ENCODE measurements at places on chromosomes 12 and 14.

GRCh38 chr12:44446181-44446580 is 429.9 kb downstream of the NELL2 start:
- DNase-seq = no peak

- DNase-seq = peak; percentile 41
Observed at GRCh38 chr12:1504304-1504894, 90.0 kb downstream of the FBXL14 start.

DNA sequence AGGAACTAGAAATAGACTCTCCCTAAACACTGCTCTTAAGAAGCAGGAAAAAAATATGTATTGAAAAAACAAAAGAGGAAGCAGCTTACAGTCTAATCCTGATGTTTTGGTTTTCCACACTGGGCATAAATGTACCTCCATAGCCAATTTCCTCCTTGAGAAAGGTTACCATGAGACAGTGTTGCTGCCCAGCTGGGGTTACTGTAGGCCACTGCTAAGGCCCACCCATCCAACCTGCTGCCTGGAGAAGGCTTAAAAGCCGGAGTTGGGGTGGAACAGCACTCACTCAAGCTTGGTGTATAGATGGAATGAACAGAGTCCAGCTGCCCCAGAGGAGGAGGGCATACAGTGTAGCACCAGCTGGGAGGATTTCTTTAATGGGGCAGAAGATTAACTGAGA is 41.1 kb downstream of the ERG28 start:
- DNase-seq = no peak

- DNase-seq = no peak
Observed at GRCh38 chr14:28671425-28671824, 95.2 kb upstream of the FOXG1 start.

DNA sequence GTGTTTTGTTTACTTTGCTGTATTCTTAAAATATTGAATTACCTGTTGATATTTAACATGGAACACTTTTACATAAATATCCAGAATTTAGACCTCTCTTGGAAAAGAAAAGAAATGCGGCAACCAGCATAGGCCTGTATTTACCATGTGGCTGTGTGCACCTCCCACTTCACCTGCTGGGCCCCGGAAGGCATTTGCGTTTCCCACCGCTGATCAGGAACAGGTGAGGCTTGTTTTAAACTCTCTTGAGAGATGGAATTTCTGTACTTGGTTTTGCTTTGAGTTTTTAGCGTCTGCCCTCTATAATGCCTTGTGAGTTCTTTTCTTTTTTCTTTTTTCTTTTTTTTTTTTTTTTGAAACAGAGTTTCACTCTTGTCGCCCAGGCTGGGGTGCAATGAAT is 124.2 kb downstream of the GLT1D1 start:
- no peak for DNase-seq

DNA sequence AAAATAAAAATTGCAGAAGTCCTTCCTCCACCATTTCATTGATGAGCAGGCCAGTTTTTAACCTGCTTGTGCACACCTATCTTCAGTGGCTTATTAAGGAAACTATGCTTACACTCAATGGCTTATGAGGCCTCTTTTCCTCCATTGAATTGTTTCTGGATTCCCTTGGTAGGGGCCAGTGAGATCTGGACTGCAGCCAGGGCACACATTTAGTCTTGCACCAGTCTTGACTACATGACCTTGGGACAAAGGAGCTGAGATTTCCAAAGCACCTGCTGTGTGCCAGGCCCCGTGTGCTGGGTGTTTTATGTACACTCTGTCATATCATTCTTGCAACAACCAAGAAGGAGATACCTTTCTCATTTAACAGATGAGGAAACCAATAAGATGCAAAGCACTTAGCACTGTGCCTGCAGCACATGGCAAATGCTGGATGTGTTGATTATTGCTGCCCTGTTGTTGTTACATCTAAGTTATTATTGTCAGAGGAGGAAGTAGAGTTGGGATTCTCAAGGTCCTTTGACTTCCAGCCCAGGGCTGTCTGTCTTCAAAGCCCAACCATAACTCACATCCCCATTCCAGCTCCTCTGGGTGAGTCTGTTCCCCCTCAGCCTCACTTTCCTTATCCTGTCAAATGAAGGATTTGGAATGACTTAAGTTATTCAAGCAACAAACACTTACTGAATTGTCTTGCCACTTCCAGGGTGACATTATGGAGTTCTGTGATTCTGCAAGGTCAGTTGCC is 31.6 kb upstream of the RIN3 start:
- peak; percentile 37 for DNase-seq

- DNase-seq = no peak
Observed at GRCh38 chr14:31414190-31414833, 6.0 kb downstream of the HEATR5A start.

DNA sequence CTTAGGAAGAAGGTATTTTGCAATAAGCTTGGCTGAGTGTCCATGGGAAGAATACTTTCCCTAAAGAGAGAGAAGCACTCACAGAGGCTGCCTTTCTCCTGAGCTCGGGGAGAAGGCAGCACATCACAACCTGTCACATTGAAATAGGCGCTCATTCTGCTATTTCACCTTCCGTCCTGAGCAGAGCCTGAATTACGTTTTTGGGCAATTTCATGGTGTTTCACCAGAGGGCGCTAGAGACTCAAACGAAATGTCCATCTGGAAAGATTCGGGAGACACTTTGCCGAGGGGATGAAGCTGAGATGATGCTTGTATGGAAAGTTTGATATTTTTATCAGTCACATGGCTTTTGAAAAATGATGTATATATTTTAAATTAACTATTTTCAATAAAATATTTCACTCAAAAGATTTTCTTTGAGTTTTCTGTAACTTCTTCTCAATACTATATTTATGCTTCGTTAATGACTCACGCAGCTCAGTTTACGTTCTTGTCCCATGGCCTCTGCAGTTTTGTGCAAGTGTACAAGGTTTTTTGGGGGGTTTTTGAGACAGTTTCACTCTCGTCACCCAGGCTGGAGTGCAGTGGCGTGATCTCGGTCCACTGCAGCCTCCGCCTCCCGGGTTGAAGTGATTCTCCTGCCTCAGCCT is 17.4 kb upstream of the B4GALNT3 start:
- DNase-seq = peak; percentile 85

DNA sequence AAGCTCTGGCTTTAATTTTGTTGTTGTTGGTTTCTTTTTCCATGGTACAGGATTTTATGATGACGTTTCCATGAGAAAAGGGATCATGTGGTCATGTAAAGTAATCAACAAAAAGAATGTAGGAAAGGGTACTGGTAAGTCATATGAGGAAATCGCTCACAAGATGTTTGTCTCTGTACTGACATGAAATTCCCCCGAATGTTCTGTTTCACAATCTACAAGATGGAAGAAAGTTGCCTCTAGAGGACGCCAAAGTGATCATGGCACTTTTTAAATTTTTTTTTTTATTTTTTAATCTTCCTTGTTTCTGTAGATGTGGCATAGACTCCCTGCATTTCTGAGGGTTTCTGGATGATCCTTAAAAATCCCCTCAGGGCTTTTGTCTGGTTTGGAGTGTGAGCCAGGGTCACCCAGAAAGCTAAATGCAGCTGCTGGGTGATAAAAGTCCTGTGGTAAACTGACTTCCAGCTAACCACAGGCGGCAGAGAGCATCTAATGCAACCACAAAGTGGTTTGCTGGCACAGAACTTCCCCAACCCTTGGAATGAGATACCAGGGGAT is 393.5 kb downstream of the CCDC91 start:
- DNase-seq = peak; percentile 88

- peak; percentile 84 for DNase-seq
Observed at GRCh38 chr14:39615352-39615751, 183.1 kb upstream of the FBXO33 start.

DNA sequence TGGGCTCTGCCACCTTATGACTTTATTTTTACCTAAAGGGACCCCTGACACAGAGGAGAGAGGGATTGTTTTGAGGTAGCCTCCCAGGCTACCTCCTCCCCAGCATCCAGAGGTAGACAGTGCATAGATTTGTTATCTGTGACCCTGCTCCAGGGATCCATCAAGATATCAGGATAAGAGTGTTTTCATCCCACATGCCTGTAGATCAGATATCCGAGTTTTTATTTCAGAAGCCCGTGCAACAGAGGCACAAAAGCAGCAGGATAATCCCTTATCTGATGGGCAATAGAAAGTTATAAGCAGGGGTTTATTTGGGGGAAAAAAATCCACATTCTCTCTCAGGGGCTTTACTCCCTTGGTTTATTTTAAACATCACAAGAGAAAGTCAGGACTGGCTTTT is 117.0 kb upstream of the RPH3A start:
- no peak for DNase-seq

- DNase-seq = no peak
Observed at GRCh38 chr12:114192549-114192948, 213.4 kb downstream of the TBX5 start.

DNA sequence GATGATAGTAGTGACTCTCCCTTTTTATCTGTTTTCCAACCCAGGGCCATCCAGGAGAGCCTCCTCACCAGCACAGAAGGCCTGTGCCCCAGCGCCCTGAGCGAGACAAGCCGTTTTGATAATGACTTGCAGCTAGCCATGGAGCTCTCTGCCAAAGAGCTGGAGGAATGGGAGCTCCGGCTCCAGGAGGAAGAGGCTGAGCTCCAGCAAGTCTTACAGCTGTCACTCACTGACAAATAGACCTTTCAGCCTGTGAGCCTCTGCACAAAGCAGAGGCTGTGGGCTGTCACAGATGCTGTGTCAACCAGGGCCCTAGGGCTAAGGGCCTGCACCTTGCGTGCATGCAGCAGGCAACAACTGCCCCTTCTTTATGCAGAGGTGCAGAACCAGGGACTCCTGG is 11.0 kb downstream of the C12orf76 start:
- DNase-seq = no peak

DNA sequence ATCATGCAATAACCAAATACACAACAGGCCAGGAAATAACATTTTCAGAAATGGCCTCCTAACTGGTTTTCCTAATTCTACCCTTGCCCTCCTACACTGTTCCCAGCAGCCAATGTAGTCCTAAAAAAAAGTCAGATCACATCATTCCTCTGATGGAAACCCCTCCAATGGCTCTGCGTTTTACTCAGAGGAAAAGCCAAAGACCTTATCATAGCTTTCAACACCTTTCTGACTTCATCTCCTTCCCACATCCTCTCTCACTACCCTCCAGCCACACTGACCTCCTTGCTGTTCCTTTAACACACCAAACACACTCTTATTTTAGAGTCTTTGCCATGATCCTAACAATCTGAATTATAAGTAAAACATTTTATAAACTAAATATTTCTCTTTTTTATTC is 1.1 kb downstream of the MED6 start:
- DNase-seq = no peak

DNA sequence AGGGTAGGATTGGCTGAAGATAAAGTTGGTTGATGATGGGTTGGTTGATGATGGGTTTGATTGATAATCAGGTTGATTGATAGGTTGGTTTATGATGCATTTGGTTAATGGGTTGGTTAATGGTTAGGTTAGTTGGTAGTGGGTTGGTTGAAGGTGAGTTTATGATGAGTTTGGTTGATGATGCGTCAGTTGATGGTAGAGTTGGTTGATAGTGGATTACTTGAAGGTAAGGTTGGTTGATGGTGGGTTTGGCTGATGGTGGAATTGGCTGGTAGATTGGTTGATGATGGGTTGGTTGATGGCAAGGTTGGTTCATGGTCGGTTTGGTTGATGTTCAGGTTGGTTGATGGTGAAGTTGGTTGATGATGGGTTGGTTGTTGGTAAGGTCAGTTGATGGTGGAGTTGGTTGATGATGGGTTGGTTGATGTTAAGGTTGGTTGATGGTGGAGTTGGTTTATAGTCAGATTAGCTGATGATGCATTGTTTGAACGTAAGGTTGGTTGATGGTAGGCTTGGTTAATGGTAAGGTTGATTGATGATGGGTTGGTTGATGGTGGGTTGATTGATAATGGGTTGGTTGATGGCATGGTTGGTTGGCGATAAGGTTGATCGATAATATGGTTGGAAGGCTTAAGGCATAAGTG is 146.4 kb downstream of the ADGRD1 start:
- peak; percentile 12 for DNase-seq

DNA sequence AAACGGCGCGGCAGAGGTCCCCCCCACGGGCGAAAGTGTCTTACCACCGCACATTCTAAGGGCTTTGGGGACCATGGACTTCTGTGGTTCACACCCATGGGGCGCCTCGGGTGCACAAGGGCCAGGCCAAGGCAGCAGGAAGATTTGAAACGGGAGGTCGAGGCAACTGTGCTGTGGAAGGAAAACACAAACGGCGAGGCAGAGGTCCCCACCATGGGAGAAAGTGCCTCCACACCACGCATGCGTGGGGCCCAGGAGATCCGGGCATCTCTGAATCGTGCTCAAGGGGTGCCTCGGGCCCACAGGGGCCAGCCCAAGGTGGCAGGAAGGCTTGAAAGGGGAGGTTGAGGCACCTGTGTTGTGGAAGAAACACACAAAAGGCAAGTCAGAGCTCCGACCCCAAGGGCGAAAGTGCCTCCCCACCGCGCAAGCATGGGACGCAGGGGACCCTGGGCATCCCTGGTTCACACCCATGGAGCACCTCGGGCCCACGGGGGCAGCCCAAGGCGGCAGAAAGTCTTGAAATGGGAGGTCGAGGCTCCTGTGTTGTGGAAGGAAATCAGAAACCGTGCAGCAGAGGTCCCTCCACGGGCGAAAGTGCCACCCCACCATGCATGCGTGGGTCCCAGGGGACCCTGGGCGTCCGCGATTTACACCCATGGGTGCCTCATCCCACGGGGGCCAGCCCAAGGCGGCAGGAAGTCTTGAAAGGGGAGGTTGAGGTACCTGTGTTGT is 371.0 kb downstream of the ALG10 start:
- peak; percentile 35 for DNase-seq

DNA sequence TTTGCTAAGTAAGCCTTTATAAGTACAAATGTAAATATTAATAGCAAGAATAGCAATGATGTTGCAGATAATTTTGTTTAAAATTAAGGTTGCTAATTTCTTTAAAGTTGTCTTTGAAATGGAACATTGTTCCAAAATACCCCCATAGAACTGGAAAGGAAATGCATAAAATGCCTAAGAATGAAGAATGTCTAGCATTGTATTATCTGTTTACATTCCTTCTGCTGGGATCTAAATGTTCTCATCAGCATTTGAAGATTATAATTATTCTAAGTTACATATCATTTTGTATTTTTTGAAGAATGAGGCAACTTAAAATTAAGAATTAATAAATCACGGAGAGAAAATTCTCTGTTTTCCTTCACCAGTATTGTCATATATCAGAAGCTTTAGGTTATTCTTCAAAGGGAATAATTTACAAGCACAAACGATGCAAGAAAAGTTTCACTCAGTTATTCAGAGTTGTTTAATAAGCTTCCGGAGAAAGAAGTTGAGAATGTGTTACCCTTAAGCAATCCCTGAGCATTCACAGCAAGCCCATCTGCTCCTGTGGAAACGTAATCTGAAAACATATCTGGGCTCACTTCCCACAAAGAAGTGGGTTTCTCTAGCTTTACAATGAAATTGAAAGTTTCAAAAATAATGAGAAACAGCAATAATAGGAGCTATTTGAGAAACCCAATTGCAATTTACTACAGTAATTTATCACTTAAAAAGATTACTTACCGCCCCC is 21.3 kb downstream of the SLC6A15 start:
- no peak for DNase-seq

DNA sequence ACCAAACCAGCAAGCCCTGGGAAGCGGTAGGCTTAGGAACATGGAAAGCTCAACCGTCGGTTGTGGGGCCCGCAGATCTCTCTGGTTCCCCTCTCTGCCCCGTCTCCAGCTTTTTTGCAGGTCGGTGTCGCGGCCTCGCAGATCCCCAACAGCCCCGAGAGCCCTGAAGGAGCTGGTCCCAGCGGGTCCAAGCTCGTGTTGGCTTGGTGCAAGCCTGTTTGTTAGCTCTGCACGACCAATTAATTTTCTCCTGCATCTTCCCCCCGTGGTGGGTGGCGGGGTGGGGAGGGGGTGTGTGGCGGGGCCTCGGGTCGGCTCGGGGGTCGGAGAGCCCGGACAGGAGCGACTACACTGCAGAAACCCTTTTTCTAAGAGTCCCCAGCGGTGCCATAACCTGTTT is 449 bp upstream of the SLC24A4 start:
- DNase-seq = no peak
